Foreskin keratinocyte (primary cell): ENCODE measurements at places on chromosomes 4 and X. TPM values are rescaled to one million over a fixed set of nuclear protein-coding genes. Genes with fewer than 3 reads are reported as not detected.
A peak's percentile ranks its signal among the peaks of the same experiment; 100 is the strongest.

Gene RHOXF2B
- total RNA-seq = not detected in 2 replicates

DNA sequence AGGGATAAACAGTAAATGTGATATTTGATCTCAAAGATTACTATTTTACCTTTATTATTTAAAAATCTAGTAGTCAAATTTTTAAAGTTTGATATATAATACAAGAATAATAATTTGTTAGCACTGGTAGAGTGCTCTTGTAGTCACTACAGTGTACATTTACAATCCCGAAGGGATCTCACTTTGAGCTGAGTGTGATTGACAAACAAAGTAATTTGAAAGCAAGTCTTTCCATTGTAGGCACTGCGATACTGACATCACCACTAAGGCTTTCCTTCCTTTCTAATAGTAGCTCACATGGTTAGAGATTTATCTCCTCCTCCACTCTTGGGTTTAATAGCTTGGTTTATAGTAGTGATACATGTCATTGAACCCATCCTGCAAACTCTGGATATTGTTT, 280.6 kb downstream of the PARM1 start:
- no peak for DNase-seq

DNA sequence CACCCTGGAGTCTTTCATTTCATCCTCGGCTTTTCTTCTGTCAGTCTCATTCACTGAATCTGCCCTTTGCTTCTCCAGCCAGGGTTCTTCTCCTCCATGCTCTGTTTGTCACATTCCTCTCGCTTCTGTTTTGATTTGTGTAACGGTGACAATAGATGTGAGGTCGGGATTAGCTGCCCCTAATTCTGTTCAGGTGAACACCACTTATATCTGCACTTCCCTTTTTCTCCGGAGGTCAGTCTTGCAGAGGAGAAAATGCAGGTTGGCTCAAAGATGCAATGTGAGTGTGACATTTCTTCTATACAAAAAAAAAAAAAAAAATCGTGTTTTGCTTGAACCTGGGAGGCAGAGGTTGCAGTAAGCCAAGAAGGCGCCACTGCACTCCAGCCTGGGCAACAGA, 262.9 kb downstream of the ASMT start:
- DNase-seq = no peak

Gene CYSLTR1
- not detected in 2 replicates for total RNA-seq

Gene TMSB15C
- total RNA-seq = 1.1 and 1.8 TPM in 2 replicates

- no peak for DNase-seq
Measured at GRCh38 chr4:110624398-110624780, 1.5 kb upstream of the PITX2 start.

DNA sequence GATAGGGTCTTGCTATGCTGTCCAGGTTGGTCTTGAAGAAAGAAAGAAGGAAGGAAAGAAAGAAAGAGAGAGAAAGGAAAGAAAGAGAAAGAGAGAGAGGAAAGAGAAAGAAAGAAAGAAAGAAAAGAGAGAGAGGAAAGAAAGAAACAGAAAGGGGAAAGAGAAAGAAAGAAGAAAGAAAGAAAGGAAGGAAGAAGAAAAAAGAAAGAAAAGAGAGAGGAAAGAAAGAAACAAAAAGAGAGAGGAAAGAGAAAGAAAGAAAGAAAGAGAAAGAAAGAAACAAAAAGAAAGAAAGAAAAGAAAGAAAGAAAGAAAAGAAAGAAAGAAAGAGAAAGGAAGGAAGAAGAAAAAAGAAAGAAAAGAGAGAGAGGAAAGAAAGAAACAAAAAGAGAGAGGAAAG, 95.8 kb upstream of the SHOX start:
- DNase-seq = no peak

GRCh38 chr4:133982533-133983224, 218.9 kb downstream of the PABPC4L start:
- no peak for DNase-seq

- DNase-seq = peak; percentile 1
Measured at GRCh38 chrX:131918839-131919238, 104.3 kb upstream of the STK26 start.

DNA sequence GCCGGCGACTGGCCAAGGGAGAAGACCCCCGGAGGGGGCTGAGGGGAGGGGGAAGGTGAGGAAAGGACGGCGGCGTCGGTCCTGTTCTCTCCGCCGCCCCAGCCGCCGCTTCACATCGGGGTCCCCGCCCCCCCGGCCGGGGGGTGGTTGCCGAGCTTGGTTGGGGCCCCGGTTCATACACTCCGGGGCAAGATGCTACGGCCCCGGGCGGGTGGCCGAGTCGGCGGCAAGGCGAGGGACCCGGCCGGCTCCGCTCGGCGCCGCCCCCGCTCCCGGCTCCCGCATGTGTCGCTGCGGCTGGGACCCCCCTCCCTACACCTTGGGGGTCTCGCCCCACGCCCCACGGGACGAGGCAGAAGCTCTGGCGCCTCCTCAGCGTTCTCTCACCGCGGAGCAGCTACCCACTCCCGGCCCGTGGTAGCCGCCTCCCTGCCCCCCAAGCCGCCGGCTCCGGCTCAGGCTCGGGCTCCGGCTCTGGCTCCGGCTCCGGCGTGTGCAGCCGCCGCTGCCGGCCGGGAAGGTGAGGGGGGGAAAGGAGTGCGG, 461 bp downstream of the FBXW7 start:
- DNase-seq = no peak

Gene MSMO1
- 421 and 453 TPM in 2 replicates for total RNA-seq

DNA sequence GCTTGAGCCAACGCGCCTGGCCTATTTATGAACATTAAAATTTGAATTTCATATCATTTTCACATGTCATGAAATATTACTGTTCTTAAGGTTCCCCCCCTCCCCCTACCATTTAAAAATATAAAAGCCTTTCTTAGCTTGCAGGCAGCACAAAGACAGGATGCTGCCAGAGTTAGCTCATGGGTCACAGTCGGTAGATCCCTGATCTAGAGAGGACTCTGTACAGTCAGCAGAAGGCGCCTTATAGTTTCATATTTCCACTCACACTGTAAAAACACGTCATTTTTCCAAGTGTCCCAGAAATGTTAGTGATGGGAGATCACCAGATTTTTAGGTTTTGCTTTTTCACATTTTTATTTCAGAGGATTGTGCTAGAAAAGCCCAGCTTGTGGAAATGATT, 12.2 kb downstream of the NOCT start:
- DNase-seq = no peak

GRCh38 chr4:120238277-120238973, 171.8 kb upstream of the MAD2L1 start:
- no peak for DNase-seq

DNA sequence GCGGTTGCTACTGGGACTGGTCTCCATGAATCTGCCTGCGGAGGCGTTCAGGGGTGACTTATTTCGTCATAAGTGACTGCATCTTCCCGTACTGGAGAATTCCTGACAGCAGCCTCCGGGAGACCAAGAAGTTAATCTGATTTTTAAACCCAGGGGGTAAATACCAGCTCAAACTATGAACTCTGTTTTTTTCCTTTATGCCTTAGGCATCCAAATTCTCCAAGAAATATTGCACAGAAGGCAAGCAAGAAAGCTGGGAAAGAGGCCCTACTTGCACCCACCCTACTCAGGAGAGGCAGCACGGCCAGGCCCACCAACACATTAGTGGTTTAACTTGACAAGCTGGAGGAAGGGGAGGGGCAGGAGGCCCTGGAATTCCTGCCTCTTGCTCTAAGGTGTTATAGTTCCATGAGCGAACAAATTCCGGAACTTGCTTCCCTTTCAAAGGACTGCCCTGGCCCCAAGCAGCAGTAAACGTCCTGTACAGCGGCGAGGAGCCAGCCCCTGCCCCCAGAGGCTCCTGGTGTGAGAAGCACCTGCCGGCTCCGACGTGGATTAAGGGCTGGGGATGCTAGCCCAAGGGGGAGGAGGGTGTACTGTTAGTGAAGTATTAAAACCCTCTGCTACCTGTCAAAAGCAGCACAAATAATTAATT, 177.2 kb downstream of the AFAP1 start:
- DNase-seq = no peak

- DNase-seq = no peak
Measured at GRCh38 chr4:6410664-6411063, 61.8 kb downstream of the PPP2R2C start.

Gene NAP1L5
- total RNA-seq = 0.88 and 1.3 TPM in 2 replicates

DNA sequence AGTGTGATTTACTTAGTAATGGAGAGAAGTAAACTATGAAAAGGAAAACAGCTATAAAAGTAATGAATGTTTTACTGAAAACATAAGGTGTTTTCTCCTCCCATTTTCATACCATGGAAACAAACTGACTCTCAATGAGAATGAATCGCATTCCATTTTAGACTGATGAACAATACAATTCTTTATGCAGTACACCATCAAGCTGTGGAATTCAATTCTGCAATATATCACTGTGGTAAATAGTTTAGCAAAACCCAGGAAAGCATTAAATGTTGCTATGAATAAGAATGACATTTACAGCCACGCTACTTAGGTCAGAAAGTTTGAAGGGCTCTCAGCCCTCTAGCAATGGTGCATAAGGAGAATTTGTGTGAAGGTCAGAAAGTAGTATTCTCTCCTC, 7.4 kb downstream of the DCAF8L2 start:
- peak; percentile 9 for DNase-seq

GRCh38 chrX:136457303-136457917, 30.3 kb upstream of the BRS3 start:
- DNase-seq = no peak

DNA sequence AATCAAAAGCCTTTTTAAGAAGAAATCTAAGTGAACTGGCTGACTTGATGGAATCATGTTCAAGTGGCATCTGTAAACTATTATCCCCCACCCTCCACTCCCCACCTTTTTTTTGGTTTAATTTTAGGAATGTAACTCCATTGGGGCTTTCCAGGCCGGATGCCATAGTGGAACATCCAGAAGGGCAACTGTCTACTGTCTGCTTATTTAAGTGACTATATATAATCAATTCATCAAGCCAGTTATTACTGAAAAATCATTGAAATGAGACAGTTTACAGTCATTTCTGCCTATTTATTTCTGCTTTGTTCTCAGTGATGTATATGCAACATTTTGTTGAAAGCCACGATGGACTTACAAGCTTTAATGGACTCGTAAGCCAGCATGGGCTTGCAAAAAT, 162.3 kb downstream of the STIM2 start:
- DNase-seq = no peak

- no peak for DNase-seq
Measured at GRCh38 chr4:150799207-150799606, 215.9 kb downstream of the LRBA start.

Gene GPAT3
- 0.85 and 1.3 TPM in 2 replicates for total RNA-seq

Gene PNCK
- total RNA-seq = not detected in 2 replicates

GRCh38 chr4:114393295-114394038, 205.1 kb upstream of the UGT8 start:
- peak; percentile 62 for DNase-seq

- DNase-seq = no peak
Measured at GRCh38 chrX:112779139-112779538, 61.5 kb downstream of the AMOT start.

GRCh38 chr4:11954093-11954492, 525.4 kb upstream of the HS3ST1 start:
- peak; percentile 18 for DNase-seq

GRCh38 chr4:40937140-40937725, 187.5 kb downstream of the NSUN7 start:
- no peak for DNase-seq

GRCh38 chr4:52932591-52933470, 70.7 kb downstream of the RASL11B start:
- no peak for DNase-seq

Gene UCHL1
- total RNA-seq = 5.2 and 7.5 TPM in 2 replicates

Gene CDKL2
- total RNA-seq = 1.3 and 1.7 TPM in 2 replicates

Gene SUPT20HL2
- not detected in 2 replicates for total RNA-seq

DNA sequence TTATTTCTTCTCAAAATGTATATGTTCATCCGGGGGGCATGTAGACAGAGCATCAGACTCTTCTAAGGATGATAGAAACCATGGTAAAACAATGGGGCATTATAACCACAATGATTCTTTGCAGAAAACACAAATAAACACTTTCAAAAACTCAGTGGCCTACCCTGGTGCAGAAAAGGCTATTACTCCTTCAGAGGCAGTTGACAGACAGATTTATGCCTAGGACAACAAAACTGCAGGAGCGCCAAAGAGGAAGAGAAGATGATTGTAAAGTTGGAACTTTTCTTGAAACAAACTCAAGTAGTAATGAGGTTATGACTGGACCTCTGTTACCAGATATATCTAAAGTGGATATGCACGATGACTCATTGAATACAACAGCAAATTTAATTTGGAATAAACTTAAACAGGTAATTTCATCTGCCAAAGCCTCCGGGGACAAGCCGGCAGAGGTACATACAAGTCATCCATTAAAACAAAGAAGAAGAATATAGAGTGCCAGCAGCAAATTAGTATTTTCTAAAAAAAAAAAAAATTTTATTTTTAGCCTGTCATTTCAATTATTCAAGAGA, 1068.4 kb upstream of the INTU start:
- no peak for DNase-seq

Gene FRG2
- total RNA-seq = not detected in 2 replicates

Gene TMPRSS11D
- total RNA-seq = 0.17 and 0.99 TPM in 2 replicates

Gene TMEM33
- total RNA-seq = 70.3 and 78.4 TPM in 2 replicates

GRCh38 chr4:146548443-146548842, 26.7 kb upstream of the SLC10A7 start:
- DNase-seq = no peak

- no peak for DNase-seq
Measured at GRCh38 chr4:134885436-134885835, 683.8 kb upstream of the PABPC4L start.

Gene GLRA3
- not detected in 2 replicates for total RNA-seq

DNA sequence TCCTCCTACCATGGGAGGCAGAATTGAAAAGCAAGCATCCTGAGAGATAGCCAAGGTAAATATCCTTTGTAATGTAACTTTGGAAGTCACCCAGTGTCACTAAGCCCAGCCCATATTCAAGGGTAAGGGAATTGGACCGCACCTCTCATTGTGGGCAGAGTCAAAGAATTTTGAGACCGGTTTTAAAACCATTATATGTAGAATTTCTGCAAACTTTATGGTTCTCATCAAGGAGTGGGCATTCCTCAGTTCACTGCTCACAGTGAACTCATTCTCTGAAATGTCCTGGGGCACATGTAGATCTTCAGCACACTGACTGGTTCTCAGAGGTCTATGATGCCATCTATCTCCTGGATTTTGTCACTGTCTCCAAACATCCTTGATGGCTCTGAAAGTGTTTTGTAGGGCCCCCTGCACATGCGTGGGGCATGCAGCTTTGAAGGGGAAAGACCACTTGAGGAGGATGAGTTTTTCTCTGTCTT, 35.3 kb upstream of the CHRNA9 start:
- peak; percentile 48 for DNase-seq

Gene MXRA5
- 5.5 and 7.9 TPM in 2 replicates for total RNA-seq

Gene GLA
- 40.4 and 43.1 TPM in 2 replicates for total RNA-seq

DNA sequence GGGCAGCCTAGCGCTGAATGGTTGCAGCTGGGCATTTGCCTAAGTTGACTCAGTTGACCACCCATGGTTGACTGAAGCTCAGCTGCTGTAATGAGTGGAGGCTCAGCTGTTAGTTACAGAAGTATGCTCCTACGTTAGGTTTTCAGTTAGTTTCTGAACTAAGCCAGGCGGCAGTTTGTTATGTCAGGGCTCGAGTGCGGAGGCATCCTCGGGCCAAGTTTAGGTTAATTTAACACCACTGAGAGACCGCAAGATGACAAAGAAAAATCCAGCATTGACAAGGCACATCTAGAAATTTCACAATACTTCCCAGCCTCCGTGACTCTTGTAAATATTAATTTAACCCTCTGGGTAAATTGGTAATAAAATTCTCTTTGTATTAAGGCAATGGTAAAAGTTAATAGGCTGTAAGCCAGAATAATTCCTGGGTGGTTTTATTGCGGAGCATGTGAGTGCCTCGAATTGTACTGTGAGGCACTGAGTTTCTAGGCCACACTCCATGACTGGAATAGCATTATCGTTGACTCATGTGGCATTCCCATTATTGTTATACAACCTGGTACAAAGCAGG, 33.1 kb upstream of the CDKN2AIP start:
- DNase-seq = no peak

Gene NKX3-2
- 0.04 and 0.10 TPM in 2 replicates for total RNA-seq

GRCh38 chrX:40694802-40695201, 40.5 kb downstream of the MED14 start:
- DNase-seq = peak; percentile 9
